ENCODE measurements at places on chromosomes 2 and 18.

DNA sequence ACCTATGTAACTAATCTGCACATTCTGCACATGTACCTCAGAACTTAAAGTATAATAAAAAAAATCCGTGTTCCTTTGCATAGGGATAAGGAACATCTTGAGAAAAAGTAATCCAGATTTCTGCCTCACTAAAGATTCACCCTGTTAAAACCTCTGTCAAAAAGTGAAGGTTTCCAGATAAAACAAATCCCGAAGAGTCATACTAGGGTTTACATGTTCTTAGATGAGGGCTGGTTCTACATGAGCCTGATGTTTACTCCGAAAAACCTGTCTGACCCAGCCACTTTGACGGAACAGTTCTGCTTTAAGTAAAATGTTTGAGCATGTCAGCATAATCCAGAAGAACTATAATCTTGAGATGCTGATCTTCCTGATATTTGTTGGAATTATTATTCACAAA is 515.6 kb upstream of the SLC8A1 start:
- DNase-seq, result no peak

DNA sequence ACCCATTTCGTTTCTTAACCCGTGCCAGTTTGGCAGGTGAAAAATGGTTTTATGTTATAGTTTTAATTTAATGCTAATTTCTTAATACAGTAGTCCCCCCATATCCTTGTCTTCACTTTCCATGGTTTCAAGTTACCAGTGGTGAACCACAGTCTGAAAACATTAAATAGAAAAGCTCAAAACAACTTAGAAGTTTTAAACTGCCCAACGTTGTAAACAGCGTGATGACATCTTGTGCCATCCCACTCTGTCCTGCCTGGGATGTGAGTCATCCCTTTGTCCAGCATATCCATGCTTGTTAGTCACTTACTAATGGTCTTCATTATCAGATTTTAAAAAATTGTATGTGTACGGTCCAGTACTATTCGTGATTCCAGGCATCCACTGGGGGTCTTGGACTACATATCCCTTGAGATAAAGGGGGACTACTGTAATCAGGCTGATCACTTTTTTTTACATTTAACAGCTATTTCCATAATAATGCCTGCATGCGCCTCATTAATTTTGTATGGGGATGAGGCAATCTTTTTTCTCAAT is 31.9 kb downstream of the SLC66A3 start:
- no peak for DNase-seq

GRCh38 chr2:112958428-112959108 is 19.2 kb upstream of the IL36G start:
- peak; percentile 10 for DNase-seq

DNA sequence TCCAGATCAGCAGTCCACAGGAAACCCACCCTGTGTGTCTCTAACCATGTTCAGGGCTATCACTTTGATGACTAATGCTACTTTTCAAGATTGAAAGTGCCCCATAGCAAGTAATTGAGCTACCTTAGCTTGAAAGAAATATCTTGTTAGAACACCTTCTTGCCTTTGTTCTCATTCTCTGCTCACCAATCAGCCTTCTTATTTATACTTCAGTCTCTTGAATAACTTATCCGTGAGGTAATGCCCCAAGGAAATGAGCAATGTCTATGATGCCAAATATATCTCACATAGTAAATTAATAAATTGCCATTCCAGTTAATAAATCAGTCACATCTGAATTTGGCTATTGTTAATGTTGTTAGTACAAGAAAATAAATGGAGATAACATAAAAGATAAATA is 141.6 kb downstream of the WDPCP start:
- DNase-seq, result no peak

- DNase-seq, result no peak
Observed at GRCh38 chr2:85750587-85751575, 2.9 kb upstream of the ATOH8 start.

- no peak for DNase-seq
Observed at GRCh38 chr2:231928481-231928880, 2.3 kb upstream of the NPPC start.
